CD4-positive, alpha-beta T cell treated with Interferon alpha-2 for 1 hour (primary cell): ENCODE measurements at places on chromosomes 4 and X.

DNA sequence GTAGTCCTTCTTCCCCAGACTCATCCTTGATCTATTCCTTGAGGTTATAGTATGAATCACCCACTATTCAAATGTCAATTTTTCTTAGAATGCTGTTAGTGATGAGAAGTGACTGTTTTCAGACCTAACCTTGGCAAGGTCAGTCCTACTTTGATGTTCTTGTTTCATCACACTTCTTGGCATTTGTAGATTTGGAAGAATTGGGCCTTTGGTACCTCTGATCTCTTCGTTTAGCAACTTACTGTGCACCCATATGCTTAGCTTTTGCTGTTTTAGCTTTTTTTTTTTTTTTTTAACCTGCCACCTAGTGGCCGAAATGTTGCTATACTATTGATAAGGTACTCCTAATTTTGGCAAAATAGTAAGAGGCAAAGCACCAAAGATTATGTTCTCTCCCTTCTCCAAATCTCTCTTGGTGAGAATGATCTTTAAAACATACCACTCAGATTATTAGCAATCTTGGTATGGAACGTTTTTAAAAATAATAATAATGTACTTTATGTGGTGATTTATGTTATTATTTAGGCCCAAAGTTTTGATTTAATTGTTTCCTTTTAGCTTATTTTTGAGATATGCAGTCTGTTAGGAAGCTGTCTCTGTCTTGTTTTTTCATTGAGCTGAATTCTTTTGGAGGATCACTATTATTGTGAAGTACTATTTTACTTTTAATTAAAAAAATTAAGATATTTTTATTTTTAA, 16.6 kb downstream of the DCK start:
- peak; percentile 58 for DNase-seq

GRCh38 chr4:86283371-86283770, 76.5 kb downstream of the MAPK10 start:
- DNase-seq = no peak

DNA sequence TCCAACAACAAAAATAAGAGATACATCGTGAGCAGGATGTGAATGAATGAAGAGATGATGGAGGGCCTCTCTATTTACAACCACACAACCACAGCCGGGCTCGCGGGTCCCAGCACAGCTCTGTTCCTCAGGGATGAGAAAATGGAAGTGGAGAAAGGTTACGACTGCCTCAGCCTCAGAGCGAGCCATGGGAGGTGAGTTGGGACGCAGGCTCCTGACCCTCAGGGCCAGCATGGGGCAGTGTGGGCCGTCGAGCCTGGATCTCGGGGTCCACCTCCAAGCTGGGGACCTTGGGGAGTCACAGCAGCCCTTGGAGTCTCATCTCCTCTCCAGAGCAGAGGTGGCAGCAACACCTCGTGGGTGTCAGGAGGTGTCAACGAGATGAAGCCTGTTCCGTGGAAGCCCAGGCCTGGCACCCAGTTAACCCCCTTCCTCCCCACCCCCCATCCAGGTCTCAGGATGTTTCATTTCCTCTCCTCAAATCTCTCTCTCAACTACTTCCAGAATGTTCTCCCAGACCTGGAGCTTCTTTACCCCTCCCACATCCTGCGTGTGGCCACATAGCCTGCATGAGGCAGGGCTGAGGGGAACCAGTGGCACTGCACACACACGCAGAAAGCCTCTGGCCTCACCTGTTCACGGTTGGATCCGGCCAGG, 25.9 kb downstream of the C4orf50 start:
- no peak for DNase-seq

DNA sequence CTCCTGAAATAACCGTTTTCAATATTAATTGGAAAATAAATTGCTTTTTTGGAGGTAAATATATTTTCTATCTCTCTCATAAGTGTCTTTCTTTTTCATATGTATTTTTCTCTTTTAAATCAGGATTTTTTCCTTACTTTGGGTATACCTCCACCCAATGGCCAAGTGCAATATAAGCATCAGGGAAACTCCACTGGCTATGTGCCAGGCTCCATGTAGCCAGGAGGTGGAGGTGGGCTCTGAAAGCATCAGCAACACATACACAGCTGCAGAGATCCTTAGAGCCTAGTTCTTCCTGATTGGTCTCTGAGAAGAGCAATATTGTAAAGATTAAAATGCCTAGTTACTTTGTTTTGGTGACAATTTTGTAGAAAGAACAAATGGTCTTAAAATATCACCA, 3.4 kb downstream of the GABRA2 start:
- no peak for DNase-seq

DNA sequence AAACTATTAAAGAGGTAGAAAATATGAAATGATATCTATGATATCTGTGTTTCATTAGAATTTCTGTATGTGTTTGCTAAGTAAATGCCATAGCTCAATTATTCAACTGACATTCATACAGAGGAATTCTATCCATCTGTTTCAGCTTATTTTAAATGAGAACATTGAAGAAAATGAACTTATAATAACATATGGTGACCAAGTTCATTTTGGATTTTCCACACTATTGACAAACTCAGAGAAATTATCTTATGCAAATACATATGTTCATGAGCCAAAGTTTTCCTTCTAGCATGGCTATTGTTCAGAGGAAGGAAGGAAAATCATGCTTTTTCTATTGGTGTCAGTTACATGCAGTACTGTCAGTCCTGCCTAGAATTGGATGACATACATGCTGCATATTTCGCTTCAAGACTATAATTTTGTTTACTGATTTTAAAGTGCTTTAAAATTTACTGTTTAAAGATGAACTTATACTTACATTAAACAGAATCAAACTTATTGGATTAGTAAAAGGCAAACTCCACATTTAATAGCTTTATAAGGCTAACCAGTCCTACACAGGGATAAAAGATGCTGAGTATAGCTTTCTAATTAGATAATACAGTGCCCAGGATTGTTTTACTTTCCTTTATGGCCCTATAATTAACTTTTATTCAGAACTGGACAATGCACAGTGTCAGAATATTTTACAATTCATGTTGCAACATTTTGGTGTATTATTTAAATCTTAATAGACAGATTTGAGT, 646.2 kb downstream of the TRAM1L1 start:
- no peak for DNase-seq

- DNase-seq = no peak
Measured at GRCh38 chrX:135453381-135453780, 31.6 kb downstream of the SMIM10L2A start.

GRCh38 chr4:20251796-20252655, at the start of gene SLIT2:
SLIT2 (plus strand) TSS chr4:20251905; CDS start chr4:20253816, 1,911 bp downstream.
- DNase-seq = no peak

- DNase-seq = no peak
Measured at GRCh38 chr4:142960126-142960525, 114.0 kb upstream of the INPP4B start.

GRCh38 chr4:117817301-117817700, 217.0 kb upstream of the NDST3 start:
- DNase-seq = no peak

GRCh38 chrX:9195199-9195880, 161.4 kb upstream of the FAM9B start:
- DNase-seq = no peak

- no peak for DNase-seq
Measured at GRCh38 chr4:84235126-84235944, 263.8 kb downstream of the NKX6-1 start.

GRCh38 chr4:85793233-85793585, 318.3 kb downstream of the ARHGAP24 start:
- DNase-seq = no peak

DNA sequence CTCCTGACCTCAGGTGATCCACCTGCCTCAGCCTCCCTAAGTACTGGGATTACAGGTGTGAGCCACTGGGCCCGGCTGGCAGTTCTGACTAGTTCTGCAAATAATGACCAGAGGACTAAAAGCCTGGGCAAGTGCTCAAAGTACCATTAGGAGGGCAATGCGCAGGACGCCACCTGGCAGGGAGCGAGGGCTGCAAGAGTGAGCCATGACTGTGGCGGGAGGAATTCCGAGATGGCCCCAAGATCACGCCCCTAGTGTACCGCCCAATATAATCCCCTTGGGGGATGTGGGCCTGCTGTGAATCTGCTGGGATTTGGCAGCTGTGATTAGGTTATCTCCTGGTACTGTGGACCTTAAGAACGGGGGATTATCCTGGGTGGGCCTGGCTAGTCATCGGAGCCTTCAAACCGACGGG, 26.2 kb upstream of the GPR78 start:
- no peak for DNase-seq

GRCh38 chrX:116726806-116727205, 264.0 kb upstream of the CT83 start:
- no peak for DNase-seq

- DNase-seq = no peak
Measured at GRCh38 chrX:127128282-127128681, 308.8 kb downstream of the PRR32 start.

DNA sequence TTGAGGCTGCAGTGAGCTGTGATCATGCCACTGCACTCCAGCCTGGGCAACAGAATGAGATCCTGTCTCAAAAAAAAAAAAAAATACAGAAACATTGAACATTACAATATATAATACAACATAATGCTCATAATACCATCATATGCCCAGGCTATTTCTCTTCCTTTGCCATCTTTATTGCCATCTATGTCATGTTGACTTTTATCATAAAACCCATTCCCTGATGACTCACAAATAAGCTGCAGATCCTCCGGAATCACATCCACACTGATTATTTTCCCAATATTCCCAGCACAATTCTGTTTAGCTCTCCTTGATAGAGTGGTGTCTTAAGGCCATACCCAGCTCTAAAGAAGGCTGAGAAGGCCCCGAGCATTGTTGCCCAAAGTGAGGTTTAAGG, 9.2 kb upstream of the FBXW7 start:
- DNase-seq = no peak

DNA sequence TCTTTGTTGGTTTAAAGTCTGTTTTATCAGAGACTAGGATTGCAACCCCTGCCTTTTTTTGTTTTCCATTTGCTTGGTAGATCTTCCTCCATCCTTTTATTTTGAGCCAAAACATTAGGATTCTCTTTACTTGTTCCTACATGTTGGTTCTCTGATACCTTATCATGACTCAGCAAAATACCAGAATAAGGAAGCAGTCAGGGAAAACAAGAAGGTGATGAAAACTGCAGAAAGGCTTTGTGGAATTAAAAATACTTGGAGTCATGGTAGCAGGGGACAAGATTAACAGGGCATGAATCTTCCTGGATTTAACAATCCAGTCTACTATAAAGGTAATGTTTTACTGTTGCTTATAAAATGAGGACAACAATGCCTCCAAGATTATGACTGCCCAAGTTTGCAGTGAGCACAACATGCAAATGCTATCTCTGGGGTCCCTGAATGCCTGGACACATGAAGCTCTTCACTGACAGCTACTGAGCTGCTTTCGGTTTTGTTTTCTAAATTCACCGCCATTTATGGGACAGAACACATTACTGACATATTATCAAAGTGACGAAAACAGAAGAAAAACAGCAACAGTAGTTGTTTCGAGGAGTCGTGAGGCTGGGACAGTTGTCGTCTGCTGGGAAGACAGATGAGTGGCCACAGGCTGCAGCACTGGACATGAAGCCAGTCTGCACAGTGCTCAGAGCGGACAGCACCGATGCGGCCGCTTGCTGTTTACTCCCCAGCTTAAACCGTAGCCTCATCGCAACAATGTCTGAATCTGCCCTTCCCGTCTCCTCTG, 174.5 kb upstream of the DKK2 start:
- no peak for DNase-seq

DNA sequence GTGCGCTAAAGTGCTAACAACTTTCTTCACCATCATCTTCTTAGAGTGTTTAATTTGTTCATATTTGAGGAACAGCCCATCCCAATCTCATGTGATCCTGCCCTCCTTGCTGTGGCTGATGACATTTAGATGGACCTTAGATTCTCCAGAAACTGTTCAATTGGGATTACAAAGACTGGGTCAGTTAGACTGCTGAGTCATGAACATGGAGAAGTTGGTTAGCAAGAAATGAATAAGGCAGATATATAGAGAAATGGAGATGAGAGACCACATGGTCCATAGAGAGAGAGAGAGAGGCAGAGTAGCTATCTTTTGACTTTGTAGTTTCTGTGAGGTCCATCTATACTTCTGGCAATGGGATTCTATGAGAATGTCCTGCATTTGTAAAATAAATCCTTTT, 275.9 kb downstream of the GLUD2 start:
- DNase-seq = no peak

GRCh38 chrX:79268788-79269187, 98.3 kb downstream of the ITM2A start:
- no peak for DNase-seq

DNA sequence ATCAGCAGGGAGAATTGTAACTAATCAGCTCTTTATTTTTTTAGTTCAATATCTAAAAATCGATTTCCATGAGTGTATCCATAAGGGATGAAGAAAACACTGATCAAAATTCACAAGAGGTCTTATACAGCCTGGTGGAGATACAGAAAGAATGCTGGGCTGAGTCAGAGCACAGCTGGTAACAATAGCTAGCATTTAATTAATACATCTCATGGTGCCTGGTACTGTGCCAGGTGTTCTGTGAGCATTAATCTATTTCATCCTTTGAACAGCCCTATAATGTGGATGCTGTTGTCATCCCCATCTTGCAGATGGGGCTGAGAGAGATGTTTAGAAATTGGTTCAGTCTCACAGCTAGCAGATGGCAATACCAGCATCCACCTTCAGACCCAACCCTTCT, 250.9 kb upstream of the RPS6KA3 start:
- no peak for DNase-seq

- no peak for DNase-seq
Measured at GRCh38 chr4:183139972-183140570, 41.0 kb downstream of the WWC2 start.

DNA sequence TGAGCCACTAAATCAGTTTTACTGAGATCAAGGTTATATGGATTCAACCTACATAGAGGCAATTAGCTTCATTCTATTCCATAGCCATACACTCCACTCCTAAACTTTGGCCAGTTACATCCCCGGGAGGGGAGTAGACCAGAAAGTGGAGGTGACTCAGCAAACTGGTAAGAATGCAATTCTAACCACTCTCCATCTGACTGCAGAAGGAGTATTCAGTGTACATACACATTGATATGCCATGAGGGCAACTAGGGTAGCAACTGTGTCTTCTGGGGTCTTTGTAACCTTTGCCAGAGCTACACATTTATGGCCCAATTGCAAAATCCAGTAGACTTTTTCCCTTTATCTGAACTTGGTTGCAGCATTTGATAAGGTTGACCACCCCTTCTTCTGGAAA, 7.6 kb downstream of the SLC25A43 start:
- no peak for DNase-seq

GRCh38 chrX:13590207-13590606, 20.8 kb downstream of the EGFL6 start:
- no peak for DNase-seq

GRCh38 chr4:89482926-89483595, 175.5 kb upstream of the GPRIN3 start:
- no peak for DNase-seq

GRCh38 chrX:13658602-13659001, 5.7 kb downstream of the TCEANC start:
- DNase-seq = peak; percentile 27
